ENCODE measurements at places on chromosomes 12 and 14. TPM values are rescaled to one million over a fixed set of nuclear protein-coding genes. Genes with fewer than 3 reads are reported as not detected.

The FGF23 gene
- total RNA-seq: not detected

DNA sequence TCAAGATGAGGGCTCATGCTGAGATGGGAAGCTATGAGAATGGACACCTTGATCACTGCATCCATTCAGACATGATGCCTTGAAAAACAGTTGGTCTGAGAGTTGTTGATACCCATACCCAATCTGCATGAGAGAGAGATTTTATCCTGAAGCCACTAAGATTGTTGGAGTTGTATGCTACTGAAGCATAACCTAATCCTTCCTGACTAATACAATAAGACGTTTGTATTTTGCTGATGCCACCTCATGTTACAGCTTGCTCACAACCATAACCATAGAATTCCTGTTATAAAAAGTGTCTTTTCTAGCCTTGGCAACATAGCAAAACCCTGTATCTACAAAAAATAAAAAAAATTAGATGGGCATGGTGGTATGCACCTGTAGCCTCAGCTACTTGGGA, 12.7 kb upstream of the SERPINA1 start:
- no peak for DNase-seq

DNA sequence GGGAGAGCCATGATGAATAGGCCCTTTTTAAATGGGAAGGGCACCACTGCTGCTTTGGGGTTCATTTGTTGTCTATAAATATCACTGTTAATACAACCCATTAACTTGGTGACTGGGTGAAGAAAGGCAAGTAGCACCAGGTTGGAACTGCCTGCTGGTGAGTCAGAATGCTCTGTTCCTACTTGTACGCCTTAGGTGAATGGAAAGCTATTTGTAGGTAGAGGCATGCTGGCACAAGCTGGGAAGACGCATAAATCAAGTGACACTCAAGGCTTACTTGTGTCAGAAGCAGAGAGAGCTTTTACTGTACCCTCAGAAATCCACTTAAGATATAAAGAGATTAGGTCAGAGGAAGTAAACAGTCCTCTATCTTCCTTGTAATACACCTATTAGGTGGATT, 142.5 kb downstream of the TMX1 start:
- DNase-seq: no peak

- no peak for DNase-seq
Observed at GRCh38 chr12:107144990-107145389, 51.6 kb upstream of the CRY1 start.

- DNase-seq: no peak
Observed at GRCh38 chr14:23066368-23066767, 9.0 kb upstream of the CDH24 start.
